ENCODE measurements at places on chromosomes 6 and 20.

GRCh38 chr20:2133318-2134183, 31.9 kb downstream of the STK35 start:
- DNase-seq: no peak

- no peak for DNase-seq
Observed at GRCh38 chr20:54167909-54168872, 5.6 kb downstream of the CYP24A1 start.

- no peak for DNase-seq
Observed at GRCh38 chr6:46221222-46221793, 50.5 kb upstream of the ENPP5 start.

GRCh38 chr6:36780442-36781177, 58.6 kb downstream of the CPNE5 start:
- no peak for DNase-seq

DNA sequence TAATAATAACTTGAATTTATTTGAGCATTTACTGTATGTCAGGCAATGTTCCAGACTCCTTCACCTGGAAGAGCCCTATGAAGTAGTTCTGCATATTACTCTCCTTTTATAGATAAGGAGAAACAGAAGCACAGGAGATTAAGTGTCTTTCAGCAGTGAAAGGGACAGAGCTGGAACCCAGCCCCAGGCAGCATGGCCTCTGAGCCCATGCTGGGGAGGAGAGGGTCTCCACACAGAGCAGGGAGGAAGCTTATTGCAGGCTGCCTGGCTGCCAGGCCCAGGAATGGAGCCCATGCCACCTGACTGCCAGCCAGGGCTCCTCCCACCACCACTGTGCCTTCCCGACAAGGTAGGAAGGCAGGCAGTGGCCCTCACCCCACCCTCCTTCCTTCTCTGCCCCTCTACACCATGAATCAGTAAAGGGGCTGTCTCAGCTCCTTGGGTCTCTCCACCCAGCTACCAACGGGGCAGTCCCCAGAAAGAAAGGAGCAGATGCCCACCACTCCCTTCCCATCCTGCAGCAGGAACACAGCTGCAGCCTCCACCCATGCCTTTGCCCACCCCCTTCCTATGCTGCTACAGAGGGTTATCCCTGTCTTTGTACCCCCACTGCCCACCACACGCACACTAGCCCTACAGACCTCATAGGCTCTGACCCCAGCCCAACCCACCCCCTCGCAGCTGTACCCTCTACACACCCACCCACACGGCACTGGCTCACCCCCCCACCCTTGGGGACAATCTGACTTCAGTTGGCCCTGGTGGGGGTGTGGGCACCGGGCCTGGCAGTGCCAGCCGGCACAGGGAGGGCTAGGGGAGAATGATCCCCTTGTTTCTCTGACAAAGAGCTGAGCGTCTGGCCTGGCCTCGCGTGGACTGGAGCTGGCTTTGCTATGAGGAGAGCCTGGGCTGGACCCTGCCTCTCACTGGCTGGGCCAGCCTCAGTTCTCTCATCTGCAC, 41.8 kb downstream of the TFEB start:
- no peak for DNase-seq
